ENCODE measurements at places on chromosomes 1 and 21. TPM values are rescaled to one million over a fixed set of nuclear protein-coding genes. Genes with fewer than 3 reads are reported as not detected.

GRCh38 chr1:35506960-35507912 is 50.0 kb downstream of the KIAA0319L start:
- DNase-seq: no peak

GRCh38 chr1:10942542-10942912 is 69.9 kb upstream of the TARDBP start:
- DNase-seq: no peak

DNA sequence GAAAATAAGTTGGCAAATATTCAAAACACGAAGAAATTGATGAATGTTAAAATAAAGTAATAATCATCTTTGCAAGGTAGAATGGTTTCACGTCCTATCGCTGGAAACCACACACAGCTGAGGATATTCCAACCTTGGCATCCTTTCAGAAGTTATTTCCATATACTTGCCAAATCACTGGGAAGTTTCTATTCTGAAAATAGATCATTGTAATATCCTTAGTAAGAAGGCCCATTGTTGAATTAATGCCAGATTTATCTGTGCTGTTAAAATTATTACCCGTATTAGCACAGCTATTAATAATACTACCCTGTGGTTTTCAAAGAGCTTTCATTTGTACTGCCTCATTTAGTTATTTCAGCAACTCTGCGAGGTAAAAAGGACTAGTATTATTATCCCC is 81.1 kb downstream of the OLFM3 start:
- DNase-seq: no peak

Gene LINGO4
- 0.07 TPM for total RNA-seq

Gene RXRG
- 4.1 TPM for total RNA-seq
